ENCODE measurements at places on chromosomes 13 and 19. TPM values are rescaled to one million over a fixed set of nuclear protein-coding genes. Genes with fewer than 3 reads are reported as not detected.

DNA sequence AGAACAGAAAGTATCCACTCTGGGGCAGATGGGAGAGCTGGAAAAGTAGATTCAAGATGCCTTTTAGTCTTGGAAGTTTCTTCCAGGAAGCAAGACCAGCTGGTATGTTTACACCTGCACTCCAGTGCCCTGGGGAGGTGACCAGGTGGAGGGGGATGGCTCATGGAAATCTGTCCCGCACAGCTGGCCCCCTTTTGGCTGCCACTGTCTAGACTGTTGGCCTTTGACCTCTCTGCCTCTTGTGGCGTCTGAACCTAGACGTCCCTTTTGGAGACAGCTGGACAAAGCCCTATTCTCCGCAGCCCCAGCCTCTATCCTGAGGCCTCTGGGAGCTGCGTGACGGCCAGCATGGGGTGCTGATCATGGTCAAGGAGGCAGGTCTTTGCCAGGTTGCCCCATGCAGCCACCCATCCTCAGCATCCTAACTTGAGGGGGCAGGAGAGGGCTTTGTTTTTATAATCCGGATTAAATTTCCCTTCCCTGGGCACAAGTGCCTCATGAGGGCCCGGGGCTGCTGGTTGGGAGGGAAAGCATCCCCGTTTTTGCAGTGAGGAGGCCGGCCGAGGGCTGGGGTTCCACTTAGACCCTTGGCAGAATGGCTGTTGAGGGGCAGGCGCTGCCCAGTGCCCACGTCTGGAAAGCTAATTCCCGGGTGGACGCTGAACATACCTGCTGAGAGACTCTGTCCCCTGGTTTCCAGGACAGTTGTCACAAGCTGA lies 17.3 kb upstream of the GDF15 start:
- no peak overlapping the region for H3K27ac ChIP-seq
- H3K4me3 ChIP-seq = no peak overlapping the region
- H3K4me1 ChIP-seq = peaks cover 3% of the 10 kb centered on the region
- H3K27me3 ChIP-seq = no peaks in the 10 kb centered on the region
- DNase-seq = no peak

GRCh38 chr19:32322541-32322940 lies 22.9 kb upstream of the ZNF507 start:
- peaks cover 7% of the 10 kb centered on the region for H3K27me3 ChIP-seq
- H3K4me1 ChIP-seq = no peaks in the 10 kb centered on the region
- no peak overlapping the region for H3K4me3 ChIP-seq
- DNase-seq = no peak

DNA sequence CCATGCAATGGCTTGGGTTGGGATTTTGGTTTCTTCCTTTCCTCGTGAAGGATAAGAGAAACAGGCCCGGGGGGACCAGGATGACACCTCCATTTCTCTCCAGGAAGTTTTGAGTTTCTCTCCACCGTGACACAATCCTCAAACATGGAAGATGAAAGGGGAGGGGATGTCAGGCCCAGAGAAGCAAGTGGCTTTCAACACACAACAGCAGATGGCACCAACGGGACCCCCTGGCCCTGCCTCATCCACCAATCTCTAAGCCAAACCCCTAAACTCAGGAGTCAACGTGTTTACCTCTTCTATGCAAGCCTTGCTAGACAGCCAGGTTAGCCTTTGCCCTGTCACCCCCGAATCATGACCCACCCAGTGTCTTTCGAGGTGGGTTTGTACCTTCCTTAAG lies 24.1 kb downstream of the SPC24 start:
- H3K27me3 ChIP-seq = no peaks in the 10 kb centered on the region
- no peak for DNase-seq
- H3K27ac ChIP-seq = no peak overlapping the region
- peaks cover 3% of the 10 kb centered on the region for H3K4me1 ChIP-seq
- H3K4me3 ChIP-seq = no peak overlapping the region

DNA sequence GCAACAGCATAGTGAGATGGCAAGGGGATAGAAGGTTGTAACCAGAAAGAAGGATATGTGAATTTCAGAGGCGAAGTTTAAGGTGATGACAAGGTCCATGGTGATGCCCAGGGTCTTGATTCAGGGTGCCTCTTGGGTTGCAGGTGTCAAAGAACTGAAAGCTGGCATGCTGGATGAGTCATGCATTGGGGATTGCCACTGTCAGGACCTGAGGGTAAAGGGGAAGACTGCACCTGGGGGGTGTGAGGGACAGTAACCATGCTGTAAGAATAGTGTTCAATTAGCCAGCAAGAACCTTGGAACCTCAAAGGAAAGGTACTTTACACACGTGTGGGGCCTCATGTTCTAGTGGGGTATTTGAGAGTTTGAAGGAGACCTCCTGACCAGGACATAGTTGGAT lies 279.6 kb downstream of the SLC7A1 start:
- no peak overlapping the region for H3K4me3 ChIP-seq
- H3K27ac ChIP-seq = no peak overlapping the region
- no peaks in the 10 kb centered on the region for H3K4me1 ChIP-seq
- no peaks in the 10 kb centered on the region for H3K27me3 ChIP-seq

DNA sequence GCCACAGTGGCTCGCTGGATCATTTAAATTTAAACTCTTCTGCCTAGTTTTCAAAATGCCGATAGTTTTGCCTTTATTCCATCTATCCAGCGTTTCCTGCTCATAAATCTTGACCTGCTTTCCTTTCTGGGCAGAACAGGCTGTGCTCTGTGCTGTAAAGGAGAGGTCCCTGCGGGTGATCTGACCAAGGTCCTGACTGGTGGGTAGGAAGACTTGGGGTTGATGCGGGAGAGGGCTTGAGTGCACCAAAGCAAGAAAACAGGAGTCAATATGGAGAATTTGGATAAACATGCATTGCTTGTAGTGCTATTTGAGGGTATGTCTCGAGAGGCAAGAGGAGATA lies 533.6 kb downstream of the MYO16 start:
- no peak for DNase-seq
- H3K4me1 ChIP-seq = peaks cover 19% of the 10 kb centered on the region
- no peak overlapping the region for H3K4me3 ChIP-seq

DNA sequence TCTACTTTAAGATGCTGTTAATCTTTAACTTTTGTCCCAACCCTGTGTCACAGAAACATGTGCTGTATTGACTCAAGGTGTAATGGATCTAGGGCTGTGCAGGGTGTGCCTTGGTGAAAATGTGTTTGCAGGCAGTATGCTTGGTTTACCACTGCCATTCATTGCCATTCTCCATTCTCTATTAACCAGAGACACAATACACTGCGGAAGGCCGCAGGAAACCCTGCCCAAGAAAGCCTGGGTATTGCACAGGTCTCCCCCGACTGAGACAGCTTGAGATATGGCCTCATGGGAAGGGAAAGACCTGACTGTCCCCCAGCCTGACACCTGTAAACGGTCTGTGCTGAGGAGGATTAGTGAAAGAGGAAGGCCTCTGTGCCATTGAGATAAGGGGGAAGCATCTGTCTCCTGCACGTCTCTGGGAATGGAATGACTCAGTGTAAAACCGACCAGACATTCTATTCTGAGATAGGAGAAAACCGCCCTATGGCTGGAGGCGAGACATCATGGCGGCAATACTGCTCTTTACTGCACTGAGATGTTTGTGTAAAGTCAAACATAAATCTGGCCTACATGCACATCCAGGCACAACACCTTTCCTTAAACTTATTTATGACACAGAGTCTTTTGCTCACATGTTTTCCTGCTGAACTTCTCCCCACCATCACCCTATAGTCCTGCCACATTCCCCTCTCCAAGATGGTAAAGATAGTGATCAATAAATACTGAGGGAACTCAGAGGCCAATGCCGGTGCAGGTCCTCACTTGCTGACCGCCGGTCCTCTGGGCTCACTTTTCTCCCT lies 13.1 kb upstream of the ZNF888 start:
- DNase-seq = no peak
- peaks cover 23% of the 10 kb centered on the region for H3K4me1 ChIP-seq
- H3K4me3 ChIP-seq = no peak overlapping the region
- H3K27ac ChIP-seq = no peak overlapping the region

DNA sequence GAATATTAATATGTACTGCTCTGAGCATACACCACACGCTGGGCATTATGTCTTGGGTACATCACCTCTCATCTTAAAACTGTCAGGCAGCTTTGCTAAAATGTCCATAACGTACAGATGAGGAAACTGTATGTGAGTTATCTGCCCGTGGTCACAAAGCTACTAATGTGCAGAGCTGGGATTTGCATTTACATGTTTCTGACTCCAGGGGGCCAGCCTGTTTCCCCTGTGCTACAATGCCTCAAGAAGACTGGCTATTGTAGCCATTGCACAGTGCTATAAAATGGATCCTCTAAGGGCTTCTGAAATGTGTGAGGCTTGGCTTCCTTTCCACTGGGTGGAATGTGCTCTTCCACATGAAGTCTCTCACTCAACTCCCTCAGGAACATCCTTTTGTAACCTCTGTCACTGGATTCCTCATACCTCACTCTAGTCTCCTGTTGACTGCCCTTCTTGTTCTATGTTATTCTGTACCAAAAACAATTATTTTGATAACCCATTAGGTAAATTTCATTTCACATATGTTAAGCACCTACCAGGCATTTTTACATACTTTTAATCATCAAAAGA lies 95.6 kb upstream of the HTR2A start:
- H3K4me1 ChIP-seq = no peaks in the 10 kb centered on the region
- peaks cover 3% of the 10 kb centered on the region for H3K27me3 ChIP-seq
- no peak overlapping the region for H3K27ac ChIP-seq

Gene SIGLEC7
- total RNA-seq = not detected

Gene TEKTIP1
- total RNA-seq = 2.0 TPM

Gene ADGRE1
- total RNA-seq = 2.1 TPM

Gene WDR62
- 22.5 TPM for total RNA-seq

Data from activated T-helper 2 cell treated with anti-CD3 and anti-CD28 coated beads, Interferon-gamma antibody, Interleukin-2, Interleukin-4, amounts not matched to agents 10 μg/mL and 5 μg/mL and 100 μg/mL, durations not matched to agents 14 hours and 24 hours and 36 hours (primary cell).